ENCODE measurements at places on chromosomes 5 and 9.

DNA sequence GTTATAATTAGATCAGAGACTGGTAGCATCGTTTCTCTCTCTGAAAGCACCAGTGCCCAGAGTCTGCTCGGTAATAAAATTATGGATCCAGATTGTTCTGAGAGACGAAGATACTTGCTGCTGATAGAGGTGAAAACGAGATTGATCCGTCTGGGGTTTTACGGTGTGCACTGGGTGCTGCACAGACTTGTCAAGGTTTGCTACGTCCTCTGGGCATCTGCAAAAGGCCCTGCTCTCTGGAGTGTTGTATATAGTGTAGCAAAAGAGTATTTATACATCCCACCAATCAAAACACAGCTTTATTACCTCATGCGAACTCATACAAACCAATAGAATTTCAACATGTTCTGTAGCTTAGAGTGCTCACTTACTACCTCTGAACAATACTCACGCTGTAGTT is 219.3 kb downstream of the PBX3 start:
- DNase-seq = no peak

DNA sequence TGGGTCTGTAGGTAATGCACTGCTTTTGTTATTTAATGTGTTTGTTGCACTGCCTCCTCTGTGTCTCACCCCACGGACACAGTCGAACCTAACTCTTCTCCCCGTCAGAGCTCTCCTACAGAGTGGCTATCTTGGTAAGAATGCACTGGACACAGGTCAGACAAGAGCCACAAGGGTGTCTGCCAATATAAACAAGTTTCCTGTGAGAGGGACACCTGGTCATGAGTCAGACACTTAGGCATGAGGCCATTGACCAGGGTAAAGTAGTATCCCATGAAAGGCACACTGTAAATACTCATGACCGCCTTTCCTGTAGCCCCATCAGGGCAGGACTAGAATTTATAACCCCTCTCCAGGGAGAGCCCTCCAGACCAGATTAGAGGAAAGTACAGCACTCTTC is 115.5 kb downstream of the SLC12A2 start:
- DNase-seq = no peak

GRCh38 chr5:134070725-134071613 is 43.5 kb upstream of the TCF7 start:
- DNase-seq = peak; percentile 65

GRCh38 chr9:121865884-121866283 is 214.4 kb downstream of the DAB2IP start:
- DNase-seq = no peak

- DNase-seq = no peak
Measured at GRCh38 chr9:77841739-77842386, 189.7 kb downstream of the GNAQ start.

- no peak for DNase-seq
Measured at GRCh38 chr9:33443047-33443446, 4.3 kb downstream of the AQP3 start.

GRCh38 chr5:103424026-103424425 is 138.6 kb downstream of the NUDT12 start:
- DNase-seq = no peak

- DNase-seq = no peak
Measured at GRCh38 chr5:147187099-147187540, 47.7 kb upstream of the STK32A start.

- DNase-seq = no peak
Measured at GRCh38 chr5:128613766-128614165, 75.7 kb upstream of the FBN2 start.

DNA sequence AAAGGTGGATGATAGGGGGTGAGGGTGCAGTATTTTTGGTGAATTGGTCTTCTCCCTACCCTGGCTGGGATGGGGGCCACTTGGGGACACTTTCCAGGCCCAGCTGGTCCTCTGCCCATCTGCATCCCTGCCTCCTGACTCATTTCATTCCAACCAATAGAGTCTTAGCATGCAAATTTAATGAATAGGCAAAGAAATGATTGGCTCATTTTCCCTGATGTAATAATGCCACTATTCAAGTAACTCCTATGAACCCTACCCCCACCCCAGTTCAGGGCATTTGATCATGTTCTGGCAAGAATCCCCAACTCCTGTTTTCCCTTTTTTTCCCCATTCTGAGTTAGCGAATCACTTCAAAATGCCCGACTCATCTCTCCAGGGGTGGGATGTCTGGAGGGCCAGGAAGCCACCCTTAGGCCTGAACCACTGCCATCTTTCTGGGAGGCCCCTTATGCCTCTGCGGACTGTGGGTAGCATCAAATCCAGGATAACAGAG is 56.7 kb downstream of the PCDH1 start:
- no peak for DNase-seq

DNA sequence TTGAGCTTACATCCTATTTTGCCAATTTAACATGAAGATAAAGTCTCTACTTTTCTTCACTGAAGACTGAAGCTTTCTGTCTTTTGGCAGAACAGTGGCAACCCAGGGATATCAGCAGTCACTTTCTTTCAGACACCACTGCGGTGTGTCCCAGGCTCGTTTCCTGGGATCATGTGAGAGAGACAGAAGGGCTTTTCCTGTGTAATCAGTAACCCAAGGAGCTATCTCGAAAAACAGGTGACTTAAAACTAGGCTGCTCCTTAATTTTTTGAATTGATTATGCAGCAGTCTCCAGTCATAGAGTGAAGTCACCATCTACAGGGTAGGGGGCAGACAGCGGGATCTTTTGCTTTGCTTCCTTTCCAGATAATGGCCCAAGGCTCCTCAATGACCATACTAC is 68.5 kb downstream of the ZNF462 start:
- DNase-seq = no peak

DNA sequence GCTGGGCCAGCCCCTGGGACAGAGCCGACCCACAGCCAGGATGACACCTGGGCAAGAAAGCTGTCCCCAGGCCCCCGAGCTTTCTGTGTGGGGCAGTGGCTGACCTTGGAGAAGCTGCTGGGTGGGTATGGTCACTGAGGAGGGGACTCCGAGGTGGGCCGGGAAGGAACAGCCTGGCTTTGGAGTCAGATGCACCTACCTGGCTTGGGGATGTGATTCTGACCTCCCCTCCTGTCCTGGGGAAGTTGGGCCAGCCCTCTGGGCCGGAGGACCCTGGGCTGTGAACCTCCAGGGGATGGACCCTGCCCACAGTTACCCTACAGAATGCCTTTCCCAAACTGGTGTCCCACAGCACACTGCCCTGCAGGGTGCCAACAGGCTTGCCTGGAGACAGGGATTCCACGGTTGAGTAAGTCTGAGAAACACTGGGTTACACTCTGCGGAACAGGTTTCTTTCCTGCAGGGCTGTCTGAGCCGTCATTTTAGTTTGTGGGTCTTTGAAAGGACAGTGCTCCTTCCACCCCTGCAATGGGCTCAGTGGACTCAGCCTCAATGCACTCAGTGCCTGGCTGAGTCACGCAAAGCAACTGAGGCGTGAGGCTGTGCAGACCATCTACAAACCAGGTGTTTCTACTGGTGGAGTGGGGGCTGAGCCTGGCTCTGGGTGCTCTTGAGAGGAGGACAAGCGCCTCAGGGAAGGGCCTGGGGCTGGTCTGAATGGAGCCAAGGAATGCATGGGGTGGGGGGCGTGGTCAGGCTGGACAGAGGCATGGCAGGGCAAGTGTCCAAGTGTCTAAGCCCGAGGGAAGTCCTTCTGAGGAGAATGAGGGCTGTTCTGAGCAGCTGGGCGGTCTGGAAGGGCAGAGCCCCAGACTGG is 41.3 kb upstream of the PHYKPL start:
- no peak for DNase-seq

DNA sequence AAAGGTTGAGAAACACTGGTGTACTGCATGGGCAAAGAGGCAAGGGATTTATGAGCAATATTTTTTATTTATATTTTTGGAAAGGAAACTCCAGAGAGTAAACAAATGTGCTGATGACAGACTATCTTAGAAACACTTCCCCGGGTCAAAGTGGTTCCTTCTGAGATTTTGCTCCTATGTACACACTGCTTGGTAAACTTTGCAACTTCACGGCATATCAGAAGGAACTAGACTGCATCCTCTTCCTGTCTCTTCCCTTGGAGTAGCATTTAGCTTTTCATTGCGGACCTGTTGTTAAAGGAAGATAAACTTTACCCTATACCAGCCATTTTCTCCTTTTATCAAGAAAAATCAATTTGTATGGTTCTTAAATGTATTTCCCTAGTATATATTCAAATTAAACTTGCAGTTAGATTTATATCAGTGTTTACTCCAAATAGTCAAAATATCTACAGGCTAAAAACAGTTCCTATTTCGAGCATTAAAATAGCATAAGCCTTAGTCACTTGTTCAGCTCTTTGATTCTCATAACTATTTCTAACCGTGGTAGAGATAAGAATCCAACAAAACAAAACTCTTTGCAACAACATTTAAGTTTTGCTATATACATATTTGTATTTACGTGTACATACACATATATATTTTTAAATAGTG is 48.0 kb upstream of the LRRC19 start:
- no peak for DNase-seq

DNA sequence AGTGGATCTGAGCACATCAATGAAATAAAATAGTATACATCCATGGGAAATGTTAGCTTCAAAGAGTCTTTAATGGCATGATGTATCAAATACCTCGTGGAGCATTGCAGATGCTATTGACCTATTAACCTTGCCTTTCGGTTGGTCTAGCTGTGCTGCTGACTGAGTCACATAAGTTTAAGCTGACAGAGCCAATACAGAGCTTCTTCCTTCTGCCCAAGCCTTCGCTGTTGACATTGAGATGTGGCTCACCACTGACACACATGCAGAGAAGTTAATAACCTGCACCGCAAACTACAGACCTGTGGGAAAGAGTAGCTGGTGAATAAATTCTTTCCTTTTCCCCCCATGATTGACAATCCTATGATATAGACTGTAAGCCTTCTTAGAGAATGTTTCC is 78.2 kb downstream of the LURAP1L start:
- no peak for DNase-seq

GRCh38 chr9:86912210-86912609 is 35.1 kb downstream of the GAS1 start:
- no peak for DNase-seq

DNA sequence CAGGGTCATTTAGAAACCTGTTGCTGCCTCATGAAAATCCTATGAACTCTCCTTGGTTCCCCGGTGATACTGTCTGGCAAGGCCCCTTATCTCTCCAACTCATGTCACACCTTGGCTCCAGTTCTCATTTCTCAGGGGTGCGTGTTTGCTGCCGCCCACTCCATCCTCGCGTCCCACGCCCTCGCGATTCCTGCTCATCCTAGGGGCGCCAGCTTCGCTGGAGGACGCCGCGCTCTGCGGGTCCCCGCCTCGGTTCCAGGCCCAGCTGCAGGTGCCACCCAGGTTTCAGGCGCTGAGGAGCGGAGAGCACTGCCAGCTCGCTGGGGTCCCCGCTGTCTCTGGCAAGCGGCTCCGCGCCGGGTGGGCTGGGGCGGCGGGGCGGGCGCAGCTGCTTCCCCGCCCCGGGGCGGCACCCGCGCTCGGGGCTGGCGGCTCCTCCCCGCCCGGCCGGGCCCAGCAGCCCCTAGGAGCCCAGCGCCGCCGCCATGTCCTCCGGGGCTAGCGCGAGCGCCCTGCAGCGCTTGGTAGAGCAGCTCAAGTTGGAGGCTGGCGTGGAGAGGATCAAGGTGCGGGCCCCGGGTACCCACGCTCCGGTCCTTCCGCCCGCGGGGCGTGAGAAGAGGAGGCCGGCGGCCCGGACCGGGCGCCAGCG is at the start of gene GNG10:
Gene GNG10, plus strand, starts transcription at position 456 of the 652 bp plus-strand sequence. Its CDS starts 30 bp downstream, at position 486.
- peak; percentile 75 for DNase-seq

DNA sequence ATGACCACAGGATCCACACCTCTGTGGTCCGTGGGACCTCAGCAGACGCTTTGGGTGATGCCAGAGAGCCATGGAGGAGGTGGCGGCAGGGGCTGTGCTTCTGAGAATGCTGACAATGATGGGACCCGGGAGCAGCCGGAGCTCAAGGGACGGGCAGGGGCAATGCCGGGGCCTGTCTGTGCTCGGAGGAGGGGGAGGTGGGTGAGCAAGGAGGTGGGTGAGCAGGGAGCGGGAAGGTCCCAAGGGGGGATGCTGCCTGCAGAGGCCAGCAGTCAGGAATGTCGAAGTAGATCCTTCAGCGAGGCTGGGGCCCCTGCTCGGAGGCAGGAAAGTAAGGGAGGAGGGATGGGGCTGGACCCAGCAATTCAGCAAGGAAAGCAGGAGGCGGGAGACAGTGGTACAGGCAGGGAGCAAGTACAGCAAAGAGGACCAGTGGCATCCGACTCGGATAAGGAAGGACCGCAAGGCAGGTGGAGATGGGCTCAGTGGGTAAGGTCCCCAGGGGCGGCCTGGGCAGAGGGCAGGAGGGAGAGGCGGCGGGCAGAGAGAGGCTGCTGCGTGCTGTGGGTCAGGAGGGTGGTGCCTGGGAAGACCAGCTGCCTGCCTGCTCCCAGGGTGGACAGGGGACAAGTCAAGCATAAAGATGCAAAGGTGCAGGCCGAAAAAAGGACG is 49.0 kb downstream of the ADAMTS2 start:
- no peak for DNase-seq

- DNase-seq = no peak
Measured at GRCh38 chr9:87534036-87534435, 36.4 kb downstream of the DAPK1 start.

DNA sequence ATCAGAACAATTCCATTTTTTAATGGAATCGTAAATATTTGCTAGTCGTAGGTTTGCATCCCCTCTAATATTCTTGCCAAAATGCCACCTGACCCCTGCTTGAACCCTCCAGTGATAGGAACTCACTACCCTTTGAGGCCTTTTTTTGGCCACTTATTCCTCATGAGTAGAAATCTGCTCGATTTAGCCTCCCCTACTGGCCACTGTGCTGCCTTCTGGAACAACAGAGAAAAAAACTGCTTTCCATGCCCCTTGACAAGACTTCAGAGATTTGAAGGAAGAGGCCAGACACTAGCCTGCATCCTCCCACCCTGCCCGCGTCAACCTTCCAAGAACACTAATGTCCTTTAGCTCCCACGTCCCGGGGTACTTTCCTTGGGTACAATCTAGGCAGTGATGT is 4.1 kb downstream of the CCDC69 start:
- no peak for DNase-seq

DNA sequence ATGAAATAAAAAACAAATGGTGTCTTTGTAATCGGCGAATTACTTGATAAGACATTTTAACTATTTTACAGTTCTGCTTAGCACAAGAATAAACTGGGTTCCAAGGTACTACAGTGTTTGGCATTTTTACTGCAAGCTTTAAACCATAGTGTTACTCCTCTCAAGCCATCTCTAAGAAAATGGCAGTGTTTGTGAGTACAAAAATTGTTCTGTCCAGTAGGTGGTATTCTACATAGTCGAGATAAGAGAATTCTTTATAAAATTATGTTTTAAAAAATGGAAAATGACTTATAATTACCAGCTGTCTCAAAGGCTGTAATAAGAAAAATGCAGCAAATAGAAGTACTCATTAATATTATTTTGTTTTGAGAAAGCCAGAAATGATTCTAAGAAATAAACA is 3.2 kb downstream of the SMIM15 start:
- DNase-seq = no peak

DNA sequence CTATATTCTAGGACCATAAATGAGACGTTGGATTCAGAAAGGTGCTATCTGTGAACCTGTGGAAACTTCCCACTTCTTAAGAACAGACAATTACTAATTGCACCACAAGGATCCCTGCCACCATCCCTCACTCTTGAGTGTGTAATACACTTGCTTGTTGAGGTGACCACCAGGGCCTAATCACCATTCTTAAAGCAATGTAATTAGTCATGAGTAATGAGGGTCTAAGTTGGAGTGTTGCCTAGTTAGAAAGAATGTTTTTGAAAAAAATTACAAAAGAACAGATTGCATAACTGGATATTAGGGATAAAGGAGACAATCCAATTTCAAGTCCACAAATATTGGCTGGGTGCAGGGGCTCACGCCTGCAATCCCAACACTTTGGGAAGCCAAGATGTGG is 56.9 kb upstream of the TRIO start:
- DNase-seq = no peak

All from CD4-positive, alpha-beta T cell treated with Interleukin-17A for 4 hours (primary cell).